ENCODE measurements at places on chromosomes 16 and 17.

GRCh38 chr17:83080579-83080857 lies 1.1 kb downstream of the METRNL start:
- DNase-seq, result no peak

DNA sequence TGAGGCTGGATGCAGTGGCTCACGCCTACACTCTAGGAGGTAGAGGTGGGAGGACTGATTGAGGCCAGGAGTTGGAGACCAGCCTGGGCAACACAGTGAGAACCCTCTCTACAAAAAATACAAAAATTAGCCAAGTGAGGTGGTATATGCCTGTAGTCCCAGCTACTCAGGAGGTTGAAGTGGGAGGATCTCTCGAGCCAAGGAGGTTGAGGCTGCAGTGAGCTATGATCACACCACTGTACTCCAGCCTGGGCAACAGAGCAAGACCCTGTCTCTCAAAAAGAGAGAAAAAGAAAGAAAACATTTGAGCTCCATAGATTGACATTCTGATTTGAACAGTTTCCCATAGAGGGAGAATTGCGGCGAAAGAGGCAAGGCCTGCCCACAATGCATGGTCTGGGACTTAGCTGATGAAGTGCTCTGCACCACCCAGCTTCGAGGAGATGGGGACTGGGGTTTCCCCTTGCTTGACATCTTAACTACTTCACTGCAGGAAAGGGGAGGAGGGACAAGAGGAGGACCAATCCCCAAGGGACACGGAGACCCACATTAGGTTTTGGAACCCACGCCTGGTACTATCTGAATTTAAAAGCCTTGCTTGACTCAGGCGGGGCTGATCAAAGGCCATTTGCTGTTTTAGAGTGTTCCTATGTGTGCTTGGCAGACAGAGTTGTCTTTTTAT lies 21.7 kb downstream of the MSI2 start:
- DNase-seq, result no peak

- DNase-seq, result no peak
Measured at GRCh38 chr17:32794533-32795246, 82.2 kb downstream of the MYO1D start.

GRCh38 chr17:60333628-60334031 lies 58.3 kb downstream of the USP32 start:
- DNase-seq, result no peak

- no peak for DNase-seq
Measured at GRCh38 chr16:59601452-59601851, 867.3 kb upstream of the GOT2 start.

DNA sequence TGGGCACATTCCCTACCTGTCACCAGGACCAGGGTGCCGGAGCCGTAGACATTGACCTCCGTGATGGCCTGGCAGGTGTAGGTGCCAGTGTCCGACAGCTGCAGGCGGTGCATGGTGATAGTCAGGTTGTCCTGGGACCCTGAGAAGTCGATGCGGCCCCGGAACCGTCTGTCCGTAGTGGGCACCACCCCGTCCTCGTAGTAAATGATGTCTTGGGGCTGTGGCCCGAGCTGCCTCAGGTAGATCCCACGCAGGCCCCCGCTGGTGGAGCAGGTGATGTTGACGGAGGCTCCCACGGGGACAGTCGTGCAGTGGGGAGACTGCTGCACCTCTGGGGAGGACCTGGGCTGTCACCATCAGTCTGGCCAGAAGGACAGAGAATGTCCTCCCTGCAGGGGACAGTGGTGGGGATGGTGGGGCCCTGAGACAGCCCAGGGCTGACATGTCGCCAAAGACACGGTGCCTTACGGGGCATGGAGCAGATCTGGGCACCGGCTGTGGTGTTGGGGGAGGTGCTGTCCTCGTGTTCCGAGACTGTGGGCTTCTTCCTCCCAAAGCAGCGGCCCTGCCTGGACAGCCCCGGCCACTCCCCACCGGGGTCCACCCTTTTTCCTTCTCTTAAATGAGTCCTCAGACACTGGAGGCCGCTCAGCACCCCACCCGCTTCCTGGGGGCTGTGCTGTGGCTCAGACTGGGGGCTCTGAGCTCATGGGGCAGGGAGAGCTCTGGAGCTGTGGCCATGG lies 586 bp downstream of the CD7 start:
- peak; percentile 25 for DNase-seq

Measured in CD4-positive, alpha-beta T cell treated with Interferon alpha-2 for 1 hour (primary cell).